ENCODE measurements at places on chromosomes 12 and 14.

GRCh38 chr12:108750526-108750925 is 19.2 kb upstream of the CORO1C start:
- peak; percentile 42 for DNase-seq

GRCh38 chr12:86827409-86827808 is 571.2 kb upstream of the MGAT4C start:
- DNase-seq = no peak

- DNase-seq = no peak
Observed at GRCh38 chr12:117119592-117120198, 20.5 kb upstream of the TESC start.

GRCh38 chr12:132445884-132446632 is 43.9 kb upstream of the FBRSL1 start:
- DNase-seq = no peak

DNA sequence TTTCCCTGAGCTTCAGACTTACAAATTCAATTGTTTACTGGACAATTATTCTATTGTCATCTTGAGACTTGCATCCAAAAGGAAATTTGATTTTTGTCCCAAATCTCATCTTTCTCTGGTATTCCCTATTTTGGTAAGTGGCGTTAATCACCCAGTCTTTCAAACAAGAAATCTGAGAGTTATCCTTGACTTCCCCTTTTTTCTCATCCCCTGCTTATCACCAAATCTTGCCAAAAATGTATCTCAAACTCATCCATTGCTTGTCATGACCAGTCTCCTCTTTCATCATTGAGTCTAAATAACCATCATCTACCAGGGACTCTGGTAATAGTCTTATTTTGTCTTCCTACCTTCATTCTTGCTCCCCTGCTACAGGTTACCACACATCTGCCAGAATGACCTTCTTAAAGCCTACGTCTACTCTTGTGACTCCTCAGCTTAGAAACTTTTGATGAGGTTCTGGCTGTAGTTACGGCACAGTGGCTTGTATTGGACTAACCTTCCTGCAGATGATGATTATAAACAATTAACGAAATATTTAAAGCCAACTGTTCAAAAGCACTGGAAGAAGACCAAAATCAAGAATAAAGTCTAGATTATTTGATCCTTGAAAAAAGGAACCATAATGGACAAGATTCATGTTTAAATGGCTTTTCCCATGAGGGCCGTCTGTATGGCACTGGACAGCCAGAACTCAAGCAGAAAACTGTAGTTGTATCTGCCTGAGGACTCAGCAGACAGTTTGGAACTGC is 9.0 kb upstream of the ANO2 start:
- DNase-seq = no peak

DNA sequence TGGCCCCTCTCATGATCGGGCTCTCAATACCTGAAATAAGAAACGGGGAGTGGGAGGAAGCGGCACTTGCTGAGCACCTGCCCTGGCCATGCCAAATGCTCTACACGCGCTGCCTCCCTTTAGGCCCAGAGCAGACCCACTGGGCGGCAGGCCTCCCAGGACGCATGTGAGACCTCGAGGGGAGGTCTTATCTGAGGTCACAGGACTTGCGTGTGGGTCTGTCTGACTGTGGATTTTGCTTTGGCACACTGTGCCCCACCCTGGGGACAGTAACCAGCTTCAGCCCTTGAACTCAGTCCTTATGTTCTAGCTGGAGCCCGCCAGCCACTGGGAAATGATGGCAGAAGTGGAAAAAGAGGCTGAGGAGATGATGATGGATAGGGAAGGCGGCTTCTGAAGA is 91.8 kb downstream of the RBM19 start:
- DNase-seq = no peak

DNA sequence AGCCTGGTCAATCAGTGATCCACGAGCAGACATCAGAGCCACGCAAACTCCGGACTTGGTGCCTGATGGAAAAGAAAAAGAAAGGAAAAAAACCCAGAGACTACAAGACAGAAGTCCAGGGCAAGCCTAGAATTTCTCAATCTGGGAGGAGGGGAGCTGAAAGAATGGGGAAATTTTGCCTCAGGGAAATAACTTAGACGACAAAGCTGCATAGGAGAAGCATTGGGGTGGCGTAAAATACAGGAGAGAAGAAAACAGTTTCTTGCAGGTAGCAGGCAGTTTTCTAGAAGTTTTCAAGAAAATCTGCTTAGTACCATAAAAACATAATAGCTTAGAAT is 2.6 kb upstream of the SLC11A2 start:
- DNase-seq = no peak

GRCh38 chr12:70962226-70962794 is 41.8 kb upstream of the PTPRR start:
- peak; percentile 22 for DNase-seq

- no peak for DNase-seq
Observed at GRCh38 chr12:90129366-90130030, 420.9 kb upstream of the ATP2B1 start.

- peak; percentile 88 for DNase-seq
Observed at GRCh38 chr14:41604721-41605531, 1.8 kb upstream of the LRFN5 start.

GRCh38 chr14:36344211-36344610 is 23.8 kb upstream of the MBIP start:
- DNase-seq = no peak

GRCh38 chr14:68195126-68195525 is 375.5 kb downstream of the RAD51B start:
- no peak for DNase-seq

GRCh38 chr14:77424862-77425261 is 1.5 kb upstream of the NOXRED1 start:
- no peak for DNase-seq

DNA sequence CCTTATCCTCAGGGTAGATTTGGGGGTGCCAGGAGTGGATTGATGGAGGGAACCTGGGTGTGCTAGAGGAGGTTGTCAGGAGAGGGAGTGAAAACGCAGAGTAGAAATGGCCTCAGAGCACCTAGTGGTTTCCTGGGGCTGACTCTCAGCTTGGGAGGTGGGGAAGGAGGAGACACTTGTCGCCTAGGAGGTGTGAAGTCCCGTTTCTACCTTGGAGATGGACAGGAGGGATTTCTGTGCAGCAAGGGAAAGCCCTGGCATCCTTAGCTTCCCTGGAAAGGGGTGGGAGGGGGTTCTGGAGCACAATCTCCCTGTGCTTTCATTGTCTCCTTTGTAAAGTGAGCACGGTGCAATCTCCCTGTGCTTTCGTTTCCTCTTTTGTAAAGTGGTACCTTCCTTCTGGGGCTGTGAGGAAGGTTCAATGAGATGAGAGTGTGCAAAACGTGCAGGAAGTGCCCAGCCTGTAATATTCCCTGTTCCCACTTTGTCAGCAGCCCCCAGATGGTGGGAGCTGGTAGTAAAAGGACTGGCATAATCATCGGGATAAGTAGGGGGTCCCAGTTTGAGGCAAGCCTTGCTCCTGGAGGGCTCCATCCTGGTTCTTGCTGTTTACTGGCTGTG is 1.6 kb downstream of the OAS3 start:
- DNase-seq = peak; percentile 24

- DNase-seq = no peak
Observed at GRCh38 chr12:109423392-109423791, 53.7 kb downstream of the KCTD10 start.

- no peak for DNase-seq
Observed at GRCh38 chr12:124599074-124599999, 31.9 kb upstream of the NCOR2 start.

- DNase-seq = peak; percentile 64
Observed at GRCh38 chr14:54364555-54365415, 32.0 kb upstream of the CDKN3 start.

DNA sequence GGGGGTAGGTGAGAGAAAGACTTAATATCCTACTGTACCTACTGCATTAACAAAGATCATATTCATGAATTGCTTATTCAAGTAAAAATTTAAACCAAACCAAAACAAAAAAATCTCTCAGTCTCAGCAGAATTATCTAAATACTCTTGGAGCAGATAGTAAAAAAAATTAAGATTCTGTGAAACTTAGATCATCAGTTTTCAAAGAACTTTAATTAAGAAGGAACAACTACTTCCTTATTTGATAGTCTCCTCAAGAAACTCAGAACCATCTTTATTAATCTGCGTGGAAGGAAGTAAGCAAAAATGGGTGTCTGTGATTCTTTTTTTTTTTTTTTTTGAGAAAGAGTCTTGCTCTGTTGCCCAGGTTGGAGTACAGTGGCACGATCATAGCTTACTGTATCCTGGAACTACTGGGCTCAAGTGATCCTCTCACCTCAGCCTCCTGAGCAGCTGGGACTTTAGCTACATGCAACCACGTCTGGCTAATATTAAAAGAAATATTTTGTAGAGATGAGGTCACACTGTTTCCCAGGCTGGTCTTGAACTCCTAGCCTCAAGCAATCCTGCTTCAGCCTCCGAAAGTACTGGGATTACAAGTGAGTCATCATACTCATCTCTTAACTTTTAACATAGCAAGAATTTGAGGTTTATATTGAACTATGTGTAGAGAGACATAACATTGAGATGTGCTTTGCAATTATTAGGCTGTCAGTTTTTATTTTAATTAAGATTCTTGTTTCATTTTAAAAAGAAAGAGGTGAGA is 37.4 kb downstream of the GAS2L3 start:
- DNase-seq = no peak

DNA sequence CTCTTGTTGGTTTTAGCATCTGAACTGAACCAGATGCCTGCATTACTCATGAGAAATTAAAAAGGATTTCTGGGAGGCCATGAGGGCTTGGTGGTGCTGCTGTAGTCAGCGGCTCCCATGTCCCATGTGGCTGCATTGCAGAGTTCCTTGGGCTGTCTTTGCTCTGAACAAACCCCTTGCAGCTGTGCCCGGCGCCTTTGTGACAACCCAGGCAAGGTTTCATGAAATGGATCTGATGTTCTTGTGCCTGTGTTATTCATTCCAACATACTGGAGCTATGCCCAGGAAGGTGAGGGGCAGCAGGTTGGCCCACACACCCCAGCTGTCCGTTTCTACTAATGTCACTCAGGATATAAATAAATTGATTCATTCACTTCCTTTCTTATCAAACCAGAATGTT is 40.8 kb downstream of the TGFB3 start:
- no peak for DNase-seq

DNA sequence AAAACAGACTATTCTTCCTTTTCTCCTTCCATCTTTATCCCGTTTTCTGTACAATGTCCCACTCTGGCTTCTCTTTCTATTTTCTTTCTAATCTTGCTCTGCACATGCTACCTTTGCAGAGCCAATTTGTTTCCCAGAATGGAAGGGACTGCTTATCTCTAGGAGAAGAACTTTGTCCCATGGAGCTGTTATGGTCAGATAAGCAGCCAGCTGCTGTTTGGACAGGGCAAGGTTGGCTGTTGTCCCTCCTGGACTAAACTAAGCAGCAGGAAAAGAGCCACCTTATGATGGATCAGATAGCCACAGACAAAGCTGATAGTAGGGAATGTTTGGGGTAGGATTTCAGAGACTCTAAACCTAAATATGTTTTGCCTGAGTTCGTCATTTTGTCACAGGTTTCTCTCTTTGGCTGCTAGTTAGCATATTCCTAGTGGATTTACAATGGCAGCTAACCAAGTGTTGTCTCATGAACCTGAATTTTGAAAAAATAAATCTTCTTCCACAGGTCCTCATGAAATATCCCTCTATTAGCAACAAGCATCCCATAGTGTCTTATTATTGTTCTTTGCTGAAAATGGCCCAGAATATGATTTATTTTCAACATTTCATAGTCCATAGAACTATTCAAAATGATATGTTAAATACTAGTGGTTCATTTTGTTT is 262.8 kb downstream of the SLC16A7 start:
- no peak for DNase-seq

DNA sequence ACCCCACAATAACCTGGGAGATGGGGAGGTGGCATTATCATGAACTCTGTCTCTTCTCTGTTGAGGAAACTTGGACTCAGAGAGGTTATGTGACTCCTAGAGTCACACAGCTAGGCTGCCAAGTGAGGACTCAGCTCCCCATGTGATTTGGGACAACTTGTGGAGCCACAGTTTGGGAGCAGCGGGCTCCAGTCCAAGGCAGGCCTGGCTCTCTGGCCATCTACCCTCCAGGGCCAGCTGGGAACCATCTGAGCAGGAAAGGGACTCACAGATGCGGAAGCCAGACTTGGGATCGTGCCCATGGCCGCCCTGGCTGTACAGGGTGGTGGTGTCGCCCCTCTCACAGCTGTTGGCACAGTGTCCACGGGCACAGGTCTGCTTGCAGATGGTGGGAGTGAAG is 59.1 kb downstream of the ISCA2 start:
- peak; percentile 13 for DNase-seq

DNA sequence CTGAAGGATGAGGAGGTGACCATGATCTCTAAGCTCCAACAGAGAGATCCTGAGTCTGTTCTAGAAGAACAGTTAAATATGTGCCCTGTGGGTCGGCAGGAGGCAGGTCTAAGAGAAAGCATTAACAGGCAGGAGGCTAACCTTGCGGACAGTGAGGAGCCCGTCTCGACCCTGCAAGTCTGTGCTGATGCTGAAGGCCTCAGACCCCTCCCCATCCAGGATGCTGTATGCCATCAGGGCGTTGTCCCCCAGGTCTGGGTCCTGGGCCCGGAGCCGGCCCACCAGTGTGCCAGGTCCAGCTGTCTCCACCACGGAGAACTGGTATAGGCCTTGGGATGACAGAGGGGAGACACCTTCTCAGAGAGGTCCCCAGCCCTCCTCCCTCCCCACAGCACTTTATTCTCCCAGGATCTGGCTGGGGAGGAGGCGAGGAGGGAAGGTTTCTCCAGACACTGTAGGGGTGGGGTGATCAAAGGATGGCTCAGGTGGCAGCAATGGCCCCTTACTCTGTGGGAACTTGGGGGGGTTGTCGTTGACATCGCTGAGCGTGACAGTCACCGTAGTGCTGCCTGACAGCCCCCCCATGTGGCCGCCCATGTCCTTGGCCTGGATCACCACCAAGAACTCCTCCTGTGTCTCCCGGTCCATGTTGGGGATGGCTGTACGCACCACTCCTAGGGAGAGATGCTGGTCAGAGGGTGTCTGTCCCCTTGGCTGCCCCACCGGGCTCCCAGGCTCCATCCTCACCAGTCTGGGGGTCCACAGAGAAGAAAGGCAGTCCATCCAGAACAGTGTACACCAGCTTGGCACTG is 3.1 kb downstream of the CDH24 start:
- peak; percentile 49 for DNase-seq

DNA sequence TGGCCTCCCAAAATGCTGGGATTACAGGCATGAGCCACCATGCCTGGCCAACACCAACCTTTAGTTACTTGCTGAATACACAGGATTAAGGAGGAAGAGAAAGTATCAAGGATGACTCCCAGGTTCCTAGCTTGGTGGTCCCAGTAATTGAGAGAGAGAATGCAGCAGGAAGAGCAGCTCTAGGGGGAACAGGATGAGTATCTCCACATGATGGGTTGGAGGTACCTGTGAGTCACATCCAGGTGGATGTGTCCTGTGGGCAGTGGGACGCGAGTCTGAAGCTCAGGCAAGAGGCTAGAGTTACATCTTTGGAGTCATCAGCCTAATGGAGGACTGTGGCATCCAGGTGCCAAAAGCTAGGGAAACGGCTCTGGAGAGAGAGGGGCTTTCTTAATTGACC is 47.1 kb downstream of the MDM2 start:
- DNase-seq = no peak

DNA sequence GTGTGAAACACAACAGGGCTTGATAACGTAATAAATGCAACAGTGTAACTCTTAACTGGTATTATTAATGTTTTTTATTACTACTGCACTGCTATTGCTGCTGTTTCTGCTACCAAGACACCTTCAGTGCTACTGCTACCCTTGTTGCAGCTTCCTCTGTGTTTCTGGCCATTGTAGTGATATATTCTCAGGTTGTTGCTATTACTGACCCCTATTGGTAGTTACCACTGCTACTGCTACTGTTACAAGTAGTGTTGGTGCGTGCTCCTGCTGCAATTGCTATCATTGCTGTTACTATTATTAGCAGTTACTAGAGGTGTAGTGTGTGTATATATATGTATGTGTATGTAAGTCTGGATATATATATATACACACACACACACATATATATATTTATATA is 87.2 kb upstream of the PTPRB start:
- no peak for DNase-seq

All from brain (organoid and tissue), 16 donors.